ENCODE measurements at places on chromosomes 13 and 19. TPM values are rescaled to one million over a fixed set of nuclear protein-coding genes. Genes with fewer than 3 reads are reported as not detected.

KIRREL2 gene
- total RNA-seq = not detected

SIAH3 gene
- total RNA-seq = 0.05 TPM

ZNF585A gene
- 10.3 TPM for total RNA-seq

COMP gene
- total RNA-seq = not detected

TINCR gene
- total RNA-seq = not detected

KLK2 gene
- not detected for total RNA-seq

FGF14 gene
- 3.6 TPM for total RNA-seq

MPND gene
- 21.0 TPM for total RNA-seq

DHDH gene
- not detected for total RNA-seq

BICRA gene
- 8.8 TPM for total RNA-seq
